ENCODE measurements at places on chromosomes 7 and 10. TPM values are rescaled to one million over a fixed set of nuclear protein-coding genes. Genes with fewer than 3 reads are reported as not detected.
A peak's percentile ranks its signal among the peaks of the same experiment; 100 is the strongest.

The HECW1 gene
- total RNA-seq: 1.9 TPM

The SPAM1 gene
- not detected for total RNA-seq

The ZNF722 gene
- not detected for total RNA-seq

The ZNF394 gene
- 30.1 TPM for total RNA-seq

The FAM131B gene
- total RNA-seq: 6.1 TPM

The AKR1C1 gene
- total RNA-seq: 4.2 TPM

The DNAH11 gene
- total RNA-seq: 0.80 TPM

The PRPS1L1 gene
- not detected for total RNA-seq

The HMX3 gene
- not detected for total RNA-seq

The PCDH15 gene
- total RNA-seq: 24.0 TPM

The ACBD7 gene
- total RNA-seq: 3.1 TPM

The ZNF365 gene
- not detected for total RNA-seq

The ARL3 gene
- 13.9 TPM for total RNA-seq

DNA sequence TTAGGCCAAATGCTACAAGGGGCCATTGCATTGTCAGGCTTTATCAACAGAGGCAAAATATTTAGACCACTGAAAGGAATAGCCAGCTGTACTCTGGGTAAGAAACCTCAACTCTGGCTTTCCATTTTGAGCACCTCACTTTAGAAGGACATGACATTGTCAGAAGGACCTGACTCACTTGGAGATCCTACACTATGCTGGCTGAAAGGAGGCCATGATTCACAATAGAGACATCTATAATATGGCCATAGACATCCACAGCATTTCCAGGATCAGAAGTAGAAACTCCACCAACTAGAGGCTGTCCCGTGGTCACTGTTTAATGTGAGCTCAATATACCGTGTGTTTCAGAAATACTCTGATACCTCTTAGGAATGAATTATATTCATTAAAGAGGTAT, 140.9 kb downstream of the BTAF1 start:
- DNase-seq: no peak

DNA sequence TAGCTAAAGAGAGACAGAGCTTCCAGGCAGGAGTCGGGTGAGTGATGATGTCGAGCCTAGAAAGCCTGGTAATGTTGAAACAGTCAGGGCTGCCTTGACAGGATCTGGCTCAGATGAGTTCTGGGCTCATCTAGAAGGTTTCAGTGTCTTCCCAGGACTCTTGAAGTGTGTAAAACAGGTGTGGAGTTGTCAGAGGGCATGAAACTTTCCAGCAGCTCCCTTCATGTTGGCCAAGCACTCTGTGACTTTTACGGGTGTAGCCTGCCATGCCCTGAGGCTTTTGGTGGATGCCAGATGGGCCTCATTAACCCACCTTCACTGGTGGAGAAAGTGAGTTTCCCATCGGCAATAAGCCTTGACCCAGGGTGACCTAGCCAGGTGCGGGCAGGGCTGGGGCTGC, 66.4 kb upstream of the PDCD4 start:
- no peak for DNase-seq

DNA sequence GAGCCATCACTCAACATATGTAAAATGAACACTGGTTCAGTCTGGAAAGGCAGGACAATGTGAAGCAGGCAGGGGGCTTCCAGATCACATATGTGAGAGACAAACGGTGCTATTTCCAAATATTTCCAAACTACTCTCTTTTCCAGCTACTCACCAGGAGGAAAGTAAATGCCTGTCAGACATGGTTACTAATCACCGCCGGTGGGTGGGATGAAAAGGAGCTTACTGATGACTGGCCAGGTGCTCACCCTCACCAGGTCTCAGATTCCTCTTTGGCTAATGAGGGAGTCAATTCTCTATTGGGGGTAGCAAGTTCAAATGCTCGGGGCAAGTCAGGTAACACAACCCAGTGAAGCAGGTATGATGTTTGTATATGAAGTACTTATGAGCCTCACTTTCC, 9.7 kb upstream of the MSMB start:
- no peak for DNase-seq

- no peak for DNase-seq
Measured at GRCh38 chr7:98970016-98970615, 91.8 kb downstream of the TRRAP start.

- no peak for DNase-seq
Measured at GRCh38 chr10:37948210-37948609, 28.2 kb downstream of the ZNF25 start.

GRCh38 chr7:75534727-75535307, 42.7 kb downstream of the SPDYE5 start:
- no peak for DNase-seq

GRCh38 chr7:118870187-118870586, 645.7 kb downstream of the ANKRD7 start:
- DNase-seq: no peak

DNA sequence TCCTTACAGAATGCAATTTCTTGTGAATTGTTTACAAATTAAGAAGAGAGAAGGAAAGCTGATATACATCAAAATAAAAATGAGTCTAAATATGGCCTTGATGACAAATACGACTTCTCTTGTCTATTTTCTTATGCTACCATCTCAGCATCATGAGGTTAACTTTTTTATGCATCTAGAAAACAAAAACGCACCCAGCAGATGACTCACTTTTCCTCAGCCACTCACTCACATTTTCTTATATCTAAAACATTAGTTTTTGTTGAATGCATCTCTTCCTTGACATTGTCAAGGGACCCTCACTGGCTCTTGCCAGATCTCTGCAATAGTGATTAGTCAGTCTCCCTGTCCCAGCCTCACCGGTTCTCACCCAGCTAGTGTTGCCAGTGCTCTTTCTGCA, 256.4 kb upstream of the SLC26A5 start:
- no peak for DNase-seq

DNA sequence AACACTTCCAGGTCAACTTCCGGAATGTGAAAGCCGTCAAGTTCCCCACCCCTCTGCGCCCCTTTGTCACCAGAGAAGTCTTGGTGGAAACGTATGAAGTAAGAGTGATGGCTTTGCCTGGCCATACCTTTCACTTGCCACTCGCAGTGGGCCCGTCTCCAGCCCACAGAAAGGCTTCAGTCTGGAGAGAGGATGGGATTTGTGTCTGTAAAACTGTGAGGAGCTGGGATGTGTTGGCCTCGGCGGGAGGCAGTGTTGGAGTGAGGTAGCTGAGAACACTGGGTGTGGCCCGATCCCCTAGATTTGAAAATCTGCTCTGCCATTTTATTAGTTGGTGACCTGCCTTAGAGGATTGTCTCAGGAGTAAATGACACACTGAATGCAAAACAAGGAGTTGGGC, 6.4 kb downstream of the ADCK2 start:
- DNase-seq: no peak

DNA sequence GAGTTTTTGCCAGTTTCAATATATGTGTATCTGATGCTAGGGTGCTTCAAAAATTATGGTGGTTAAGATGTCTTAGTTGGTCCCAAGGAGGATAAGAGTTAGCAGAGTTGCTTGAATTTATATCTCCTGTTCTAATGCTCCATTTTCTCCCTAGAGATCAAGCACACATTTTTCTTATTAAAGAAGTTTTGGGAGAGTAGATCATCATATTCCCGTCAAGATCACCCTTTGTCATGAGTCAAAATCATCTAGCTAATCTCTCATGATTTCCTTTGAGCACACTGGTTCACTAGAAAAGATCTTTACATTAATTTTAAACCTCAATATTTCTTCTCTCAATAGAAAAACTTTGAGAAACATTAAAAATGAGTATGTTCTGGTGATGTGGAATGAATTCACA, 429.9 kb upstream of the SEMA3A start:
- DNase-seq: no peak

DNA sequence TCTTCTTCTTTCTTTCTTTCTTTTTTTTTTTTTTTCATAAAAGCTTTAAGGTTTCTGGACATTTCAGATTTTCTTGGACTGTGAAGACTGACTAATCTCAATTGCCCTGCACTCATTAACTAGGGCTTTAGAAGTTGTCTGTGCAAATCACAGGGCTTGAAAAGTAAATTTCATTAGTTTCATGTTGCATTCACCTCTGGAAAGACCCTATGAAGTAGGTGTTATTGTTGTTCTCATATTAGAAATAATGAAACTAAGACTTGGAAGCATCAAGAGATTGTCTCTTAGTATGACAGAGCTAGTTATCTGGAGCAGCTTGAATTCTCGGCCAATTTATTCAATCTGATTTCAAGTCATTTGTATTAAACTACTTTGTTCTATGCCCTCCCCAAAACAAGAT, 28.2 kb upstream of the SEMA3D start:
- no peak for DNase-seq

- no peak for DNase-seq
Measured at GRCh38 chr10:1315178-1315577, 259.0 kb downstream of the WDR37 start.

- DNase-seq: no peak
Measured at GRCh38 chr7:102119213-102119651, 167.4 kb upstream of the SH2B2 start.

DNA sequence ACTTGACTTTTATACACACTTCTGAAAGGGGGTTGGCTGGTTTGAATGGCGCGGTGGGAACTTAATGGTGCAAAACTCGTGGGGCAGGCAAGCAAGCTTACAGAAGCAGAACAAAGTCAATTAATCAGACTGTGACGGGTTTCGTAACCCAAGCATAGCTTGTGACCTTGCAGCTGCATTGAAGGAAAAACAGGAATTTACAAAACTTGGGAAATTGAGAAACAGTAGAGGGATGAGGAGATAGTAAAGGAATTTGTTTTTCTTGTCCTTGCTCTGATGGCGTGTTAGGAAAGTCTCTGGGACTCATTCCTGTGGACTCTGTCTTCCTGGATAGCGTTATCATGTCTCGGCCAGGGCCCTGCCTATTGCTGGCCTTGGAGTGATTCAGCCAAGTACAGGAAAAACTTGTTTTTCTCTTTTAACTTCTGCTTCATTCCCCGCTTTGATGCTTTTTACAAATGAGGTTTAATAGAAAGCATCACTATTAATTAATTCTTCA, 220.0 kb upstream of the KCND2 start:
- no peak for DNase-seq

GRCh38 chr7:4235596-4235995, 446.5 kb upstream of the FOXK1 start:
- DNase-seq: no peak

DNA sequence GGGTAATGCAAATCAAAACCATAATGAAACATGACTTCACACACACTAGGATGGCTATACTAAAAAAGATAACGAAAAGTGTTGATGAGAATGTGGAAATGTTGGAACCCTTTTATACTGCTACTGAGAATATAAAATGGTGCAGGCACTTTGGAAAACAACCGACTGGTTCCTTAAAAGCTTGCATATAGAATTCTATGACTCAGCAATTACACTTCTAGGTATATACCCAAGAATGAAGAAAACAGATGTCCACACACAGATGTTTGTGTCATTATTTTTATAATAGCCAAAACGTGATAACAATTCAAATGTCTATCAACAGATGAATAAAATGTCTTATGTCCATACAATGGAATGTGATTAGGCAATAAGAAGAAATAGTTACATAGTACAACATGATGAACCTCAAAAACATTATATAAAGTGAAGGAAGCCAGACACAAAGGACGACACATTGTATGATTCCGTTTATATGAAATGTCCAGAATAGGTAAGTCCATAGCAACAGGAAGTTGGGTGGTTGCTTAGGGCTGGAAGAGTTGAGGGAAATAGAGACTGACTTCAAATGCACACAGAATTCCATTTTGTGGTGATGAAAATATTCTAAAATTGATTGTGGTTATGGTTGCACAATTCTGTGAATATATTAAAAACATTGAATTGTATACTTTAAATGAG, 148.3 kb upstream of the PHYHIPL start:
- DNase-seq: no peak

DNA sequence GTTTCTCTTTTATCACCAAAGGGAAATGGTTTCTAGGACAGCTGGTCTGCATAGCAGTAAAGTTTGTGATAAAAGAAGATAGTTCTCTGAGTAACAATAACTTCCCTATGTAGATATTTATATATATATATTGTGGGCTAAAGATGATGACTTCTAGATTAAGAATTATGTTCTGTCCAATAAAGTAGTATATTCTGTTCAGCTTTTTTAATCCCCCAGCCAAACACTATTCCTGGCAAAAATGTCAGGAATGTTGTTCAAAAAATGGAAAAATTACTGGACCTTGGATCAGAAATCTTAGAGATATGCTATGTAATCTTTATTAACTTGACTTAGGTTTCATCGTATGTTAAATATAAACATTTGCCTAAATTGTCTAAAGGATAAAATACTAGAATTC, 136.3 kb upstream of the GNAI1 start:
- no peak for DNase-seq

DNA sequence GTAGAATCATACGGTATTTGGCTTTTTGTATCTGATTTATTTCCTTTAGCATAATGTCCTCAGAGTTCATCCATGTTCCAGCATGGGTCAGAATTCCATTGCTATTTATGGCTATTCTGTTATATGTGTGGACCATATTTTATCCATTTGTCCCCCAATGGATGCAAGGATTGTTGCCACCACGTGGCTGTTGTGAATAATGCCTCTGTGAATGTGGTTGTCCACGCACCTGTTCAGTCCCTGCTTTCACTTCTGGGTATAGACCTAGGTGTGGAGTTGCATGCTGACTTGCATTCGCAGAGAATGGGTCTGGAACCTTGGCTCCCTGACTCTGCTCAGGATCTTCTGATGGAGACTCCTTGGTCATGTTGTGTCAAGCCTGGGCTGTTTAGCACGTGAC, 199.9 kb downstream of the CAMK1D start:
- DNase-seq: no peak

GRCh38 chr10:118840071-118840775, 85.5 kb upstream of the CACUL1 start:
- DNase-seq: no peak

- no peak for DNase-seq
Measured at GRCh38 chr7:116895849-116896248, 33.5 kb downstream of the CAPZA2 start.

- DNase-seq: no peak
Measured at GRCh38 chr10:124516181-124516580, 54.6 kb downstream of the LHPP start.

DNA sequence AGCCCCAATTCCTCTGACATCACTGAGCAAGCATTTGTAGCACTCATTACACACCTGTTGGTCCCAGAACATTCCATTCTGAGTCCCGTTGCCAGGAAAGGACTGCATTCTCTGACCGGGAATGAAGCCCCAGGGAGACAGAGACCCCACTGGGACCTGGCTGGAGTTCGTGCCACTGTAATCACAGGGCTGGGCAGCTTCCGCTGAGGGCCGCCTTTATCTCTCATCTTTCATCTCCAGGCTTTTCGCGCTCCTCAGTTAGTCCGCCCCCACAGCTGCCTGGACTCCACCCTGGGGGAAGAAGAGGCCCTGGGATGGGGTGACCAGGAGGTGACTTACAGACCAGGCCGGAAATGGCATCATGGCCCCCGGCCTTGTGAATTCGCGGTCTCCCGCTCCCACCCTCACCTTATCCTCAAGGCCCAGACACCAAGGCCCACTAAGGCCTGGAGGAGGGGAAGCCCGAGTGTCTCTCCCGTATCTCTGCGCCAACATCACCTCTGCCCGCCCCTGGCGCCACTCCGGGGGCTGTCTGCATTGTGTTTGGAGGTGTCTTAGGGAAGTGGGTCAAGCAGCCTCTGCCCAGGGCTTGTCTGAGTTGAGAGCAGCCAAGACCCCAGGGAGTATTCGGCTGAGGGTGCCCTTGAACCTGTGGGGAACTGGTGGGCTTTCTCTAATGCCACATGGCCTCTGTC, 75.4 kb downstream of the PROSER2 start:
- no peak for DNase-seq

GRCh38 chr7:28408105-28408959, 4.0 kb upstream of the CREB5 start:
- DNase-seq: peak; percentile 42
